ENCODE measurements at places on chromosomes 3 and 15.

GRCh38 chr3:138371070-138371965 lies 22.9 kb downstream of the MRAS start:
- DNase-seq, result no peak

GRCh38 chr15:65163041-65163440 lies 22.1 kb downstream of the CLPX start:
- no peak for DNase-seq

DNA sequence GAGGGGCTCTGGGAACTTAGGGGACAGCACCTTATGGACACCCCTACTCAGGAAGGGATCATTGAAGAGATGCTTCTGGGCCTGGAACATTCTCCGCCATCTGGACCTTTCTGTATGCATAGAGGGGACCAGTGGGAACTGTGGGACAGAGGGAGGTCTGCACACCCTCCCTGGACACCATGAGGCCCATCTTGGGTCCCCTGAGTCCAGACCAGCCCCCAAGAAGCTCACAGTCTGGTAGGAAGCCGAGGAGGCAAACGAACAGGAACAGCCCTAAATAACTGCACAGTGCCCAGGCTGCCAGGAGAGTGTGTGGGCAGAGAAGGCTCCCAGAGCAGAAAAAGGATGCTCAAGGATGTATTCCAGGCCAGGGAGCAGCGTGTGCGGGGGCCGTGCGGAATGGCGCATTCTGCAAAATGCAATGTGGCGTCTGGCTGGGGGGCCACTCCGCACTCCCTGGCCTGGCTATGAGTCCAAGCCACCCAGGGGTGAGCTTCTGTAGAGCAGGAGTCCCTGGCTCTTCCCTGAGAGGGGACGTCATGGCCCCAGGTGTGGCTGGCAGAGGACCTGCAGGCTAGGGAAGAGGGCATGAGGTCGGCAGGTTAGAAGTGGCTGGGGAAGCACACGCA lies 24.5 kb upstream of the KLF13 start:
- DNase-seq, result no peak

DNA sequence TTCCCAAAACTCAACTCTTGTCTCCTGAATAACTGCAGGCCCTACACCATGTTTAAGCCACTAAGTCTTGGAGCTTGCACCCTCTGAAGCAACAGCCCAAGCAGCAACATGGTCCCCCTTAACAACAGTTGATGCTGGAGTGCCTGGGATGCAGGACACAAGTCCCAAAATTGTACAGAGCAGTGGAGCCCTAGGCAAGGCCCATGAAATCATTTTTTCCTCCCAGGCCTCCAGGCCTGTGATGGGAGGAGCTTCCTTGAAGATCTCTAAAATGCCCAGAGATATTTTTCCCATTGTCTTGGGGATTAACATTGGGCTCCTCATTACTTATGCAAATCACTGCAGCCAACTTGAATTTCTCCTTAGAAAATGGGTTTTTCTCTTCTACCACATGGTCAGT lies 311.9 kb upstream of the EPHA3 start:
- no peak for DNase-seq

- no peak for DNase-seq
These were observed 217.4 kb upstream of the ATP11B start for GRCh38 chr3:182575941-182576340.

- DNase-seq, result no peak
These were observed 243.1 kb downstream of the EPHB1 start for GRCh38 chr3:135038186-135038585.

- no peak for DNase-seq
These were observed 25.8 kb downstream of the OXNAD1 start for GRCh38 chr3:16290827-16291196.

DNA sequence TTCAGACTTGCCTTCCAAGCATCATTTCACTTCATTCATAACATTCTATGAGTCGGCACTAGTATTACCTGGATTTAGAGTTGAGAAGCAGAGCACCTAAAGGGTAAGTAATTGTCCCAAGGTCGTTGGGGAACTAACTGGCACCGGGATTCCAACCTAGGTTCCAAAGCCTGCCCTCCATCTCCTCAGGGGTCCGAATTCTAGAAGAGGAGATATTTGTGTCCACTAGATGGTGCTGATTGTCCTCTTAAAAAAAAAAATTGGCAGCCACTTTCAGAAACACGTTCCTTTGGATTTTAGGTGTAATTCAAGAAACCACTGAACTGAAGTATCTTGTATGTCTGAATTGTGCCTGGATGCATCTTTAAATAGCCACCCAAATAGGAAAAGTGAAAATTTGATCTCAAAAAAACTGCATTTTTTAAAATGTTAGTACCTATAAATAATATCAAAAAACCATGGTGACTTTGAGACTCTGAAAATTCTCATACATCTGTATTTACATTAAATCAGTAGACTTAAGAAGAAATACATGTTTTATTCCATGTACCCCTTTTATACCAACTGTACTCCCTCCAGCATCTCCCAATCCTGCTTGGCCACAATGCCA lies 3.9 kb upstream of the FSIP1 start:
- DNase-seq, result no peak

DNA sequence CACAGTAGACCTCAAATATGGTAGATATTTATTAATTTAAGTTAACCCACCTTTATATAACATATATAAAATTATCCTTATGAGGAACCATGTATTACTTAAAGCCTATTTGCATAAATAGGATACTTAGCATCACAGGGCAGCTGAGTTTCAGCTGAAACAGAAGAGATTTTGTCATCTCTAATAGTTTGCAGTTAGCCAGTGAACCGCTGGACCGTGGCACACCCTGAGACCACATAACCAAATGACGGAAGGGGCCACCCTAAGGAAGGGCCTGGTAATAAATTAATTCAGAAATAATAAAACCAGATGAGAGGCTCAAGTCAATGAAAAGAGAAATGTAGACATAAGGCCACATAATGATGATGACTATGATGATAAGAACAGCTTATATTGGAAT lies 107.7 kb downstream of the MYO5A start:
- DNase-seq, result no peak

GRCh38 chr3:31565288-31565687 lies 32.6 kb downstream of the STT3B start:
- DNase-seq, result no peak

DNA sequence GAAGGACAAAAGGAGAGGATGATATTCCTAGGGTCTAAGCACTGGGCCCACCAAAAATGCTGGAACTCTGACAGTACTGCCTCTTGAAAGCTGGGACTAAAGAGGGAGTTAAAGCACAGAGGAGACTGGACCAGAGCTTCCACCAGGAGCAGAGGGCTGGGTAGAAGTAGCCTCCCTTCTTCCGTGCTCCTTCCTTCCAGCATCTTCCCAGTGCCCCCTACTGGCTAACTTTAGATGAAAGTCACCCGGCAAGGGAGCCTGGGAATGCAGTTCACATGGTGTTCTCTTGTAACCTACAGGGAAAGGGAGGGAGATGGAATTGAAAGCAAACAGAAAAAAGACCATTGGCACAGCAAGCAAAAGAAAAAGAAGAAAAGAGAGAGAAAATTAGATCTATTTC lies 106.1 kb upstream of the COL8A1 start:
- DNase-seq, result no peak

DNA sequence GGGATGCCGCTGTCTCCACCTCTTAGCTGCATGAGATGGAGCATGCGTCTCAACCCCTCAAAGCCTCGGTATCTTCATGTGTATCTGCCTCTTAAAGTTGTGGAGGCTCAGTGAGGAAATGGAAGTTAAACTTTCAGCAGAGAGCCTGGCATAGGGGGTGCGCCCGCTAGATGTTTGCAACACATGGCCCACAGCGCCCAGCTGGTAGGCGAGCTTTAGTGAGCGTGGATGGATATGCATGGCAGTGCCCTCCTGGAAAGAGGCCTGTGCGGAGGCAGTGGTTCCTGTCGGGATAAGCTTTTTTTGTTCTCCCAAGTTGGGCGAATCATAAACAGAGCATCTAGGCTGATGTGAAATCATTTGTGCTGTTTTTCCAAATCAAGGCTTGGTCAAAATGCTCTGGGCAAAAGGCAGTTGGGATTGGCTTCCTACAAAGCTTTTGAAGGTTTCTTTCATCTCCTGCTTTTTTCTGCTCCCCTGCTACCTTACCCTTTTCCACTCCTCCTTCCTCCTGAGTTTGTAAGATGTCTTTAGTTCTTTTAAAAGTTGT lies 272.4 kb upstream of the TPM1 start:
- no peak for DNase-seq

Data from stimulated activated CD8-positive, alpha-beta memory T cell treated with anti-CD3 and anti-CD28 coated beads, Interleukin-7, amount 100 ng/mL, for 24 hours (primary cell).